Epithelial cell of umbilical artery (primary cell): ENCODE measurements at places on chromosomes 2 and 18. TPM values are rescaled to one million over a fixed set of nuclear protein-coding genes. Genes with fewer than 3 reads are reported as not detected.

The RIT2 gene
- not detected in 2 replicates for total RNA-seq

The IL1B gene
- total RNA-seq, result 0.61 and 0.65 TPM in 2 replicates

The HNMT gene
- total RNA-seq, result 3.2 and 10.4 TPM in 2 replicates

The UGT1A3 gene
- total RNA-seq, result not detected in 2 replicates

The FTCDNL1 gene
- under 0.01 and 2.4 TPM in 2 replicates for total RNA-seq
